Endothelial cell of umbilical vein (primary cell): ENCODE measurements at places on chromosomes 5 and 9. TPM values are rescaled to one million over a fixed set of nuclear protein-coding genes. Genes with fewer than 3 reads are reported as not detected.
A peak's percentile ranks its signal among the peaks of the same experiment; 100 is the strongest.

Gene FRMPD1
- total RNA-seq: not detected in 2 replicates

Gene OR13C9
- total RNA-seq: not detected in 2 replicates

Gene EDIL3
- total RNA-seq: 28.8 and 41.2 TPM in 2 replicates

Gene FCN1
- not detected in 2 replicates for total RNA-seq

Gene SMIM32
- not detected in 2 replicates for total RNA-seq

Gene RNF224
- total RNA-seq: not detected in 2 replicates

Gene FOXD4L4
- total RNA-seq: 0.15 and 0.39 TPM in 2 replicates

Gene BAAT
- total RNA-seq: not detected in 2 replicates

Gene SLC23A1
- total RNA-seq: not detected in 2 replicates

Gene DOCK2
- total RNA-seq: 0.62 and 4.8 TPM in 2 replicates

GRCh38 chr9:17018540-17019196 is 116.2 kb upstream of the CNTLN start:
- no peak overlapping the region for H3K27ac ChIP-seq
- no peak for DNase-seq
- H3K27me3 ChIP-seq: peaks cover 6% of the 10 kb centered on the region
- H3K4me1 ChIP-seq: no peaks in the 10 kb centered on the region
- no peaks in the 10 kb centered on the region for H3K36me3 ChIP-seq

GRCh38 chr9:34378376-34379060 is 1.8 kb upstream of the MYORG start:
- no peak for DNase-seq
- H3K4me3 ChIP-seq: no peak overlapping the region
- peaks cover 11% of the 10 kb centered on the region for H3K4me1 ChIP-seq
- H3K27me3 ChIP-seq: no peaks in the 10 kb centered on the region

GRCh38 chr9:108582726-108583125 is 273.1 kb downstream of the ACTL7B start:
- H3K4me1 ChIP-seq: no peaks in the 10 kb centered on the region
- H3K27ac ChIP-seq: no peak overlapping the region
- no peak overlapping the region for H3K4me3 ChIP-seq
- DNase-seq: no peak
- H3K36me3 ChIP-seq: no peaks in the 10 kb centered on the region

- DNase-seq: no peak
- peak overlapping the region; percentile 93 for H3K27ac ChIP-seq
- peaks cover 50% of the 10 kb centered on the region for H3K4me1 ChIP-seq
Measured at GRCh38 chr5:72955143-72955767, 586 bp upstream of the FCHO2 start.

DNA sequence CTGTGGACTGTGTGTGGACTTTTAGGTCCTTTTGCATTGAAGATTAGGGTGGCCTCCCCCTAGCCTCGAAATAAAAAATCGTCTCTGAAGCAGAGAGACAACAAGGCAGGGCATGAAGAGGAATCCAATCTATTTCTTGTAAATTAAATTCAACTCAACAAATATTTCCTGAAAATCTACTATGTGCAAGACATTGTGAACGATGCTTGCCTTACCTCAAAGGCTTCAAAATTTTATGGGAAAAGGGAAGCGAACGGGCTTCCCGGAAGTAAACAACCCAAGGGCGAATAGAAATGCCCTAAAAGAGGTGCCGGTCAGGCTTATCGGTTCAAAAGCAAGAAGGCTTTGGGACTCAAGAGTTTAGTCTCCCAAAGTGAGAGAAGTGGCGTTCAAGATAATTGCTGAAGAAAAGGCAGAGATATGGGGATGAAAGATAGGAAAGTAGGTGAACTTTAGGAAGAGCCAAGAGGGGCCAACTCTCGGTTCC is 525 bp downstream of the KIF24 start:
- peaks cover 8% of the 10 kb centered on the region for H3K4me1 ChIP-seq
- no peaks in the 10 kb centered on the region for H3K27me3 ChIP-seq
- no peak for DNase-seq
- no peaks in the 10 kb centered on the region for H3K36me3 ChIP-seq
- H3K4me3 ChIP-seq: peak overlapping the region; percentile 51

- H3K4me3 ChIP-seq: no peak overlapping the region
- no peak overlapping the region for H3K27ac ChIP-seq
- H3K4me1 ChIP-seq: no peaks in the 10 kb centered on the region
- no peaks in the 10 kb centered on the region for H3K36me3 ChIP-seq
Measured at GRCh38 chr5:88653471-88653870, 229.5 kb downstream of the MEF2C start.

GRCh38 chr5:160435532-160435931 is 13.9 kb downstream of the PTTG1 start:
- DNase-seq: no peak
- no peak overlapping the region for H3K4me3 ChIP-seq
- H3K27me3 ChIP-seq: peaks cover 6% of the 10 kb centered on the region
- H3K27ac ChIP-seq: no peak overlapping the region

DNA sequence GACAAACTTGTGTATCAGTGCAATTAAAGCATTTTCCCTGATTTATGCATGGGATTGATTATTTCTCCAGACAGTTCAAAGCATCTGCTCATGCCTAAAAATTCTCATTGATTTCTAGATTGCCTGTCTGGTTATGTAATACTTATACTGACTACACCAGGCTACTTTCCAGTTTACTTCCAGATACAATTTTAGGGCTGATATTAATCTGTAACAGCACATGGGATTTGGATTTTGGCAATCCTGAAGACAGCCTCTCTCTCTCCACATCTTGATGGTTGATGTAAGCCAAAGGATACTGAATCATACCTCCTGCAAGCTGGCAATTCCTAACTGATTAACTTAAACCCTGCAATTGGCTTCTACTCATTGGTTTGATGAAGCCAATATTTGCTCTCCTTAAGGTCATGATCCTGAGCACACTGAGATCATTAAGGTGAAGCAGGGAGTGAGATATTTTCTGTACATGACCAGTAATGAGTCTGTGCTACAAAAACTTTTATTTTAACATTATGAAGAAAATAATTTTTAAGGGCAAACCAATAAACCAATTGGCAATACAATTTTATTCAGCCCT is 25.7 kb upstream of the FBXL7 start:
- H3K4me3 ChIP-seq: no peak overlapping the region
- peaks cover 8% of the 10 kb centered on the region for H3K27me3 ChIP-seq
- DNase-seq: no peak
- no peaks in the 10 kb centered on the region for H3K4me1 ChIP-seq
- no peak overlapping the region for H3K27ac ChIP-seq

DNA sequence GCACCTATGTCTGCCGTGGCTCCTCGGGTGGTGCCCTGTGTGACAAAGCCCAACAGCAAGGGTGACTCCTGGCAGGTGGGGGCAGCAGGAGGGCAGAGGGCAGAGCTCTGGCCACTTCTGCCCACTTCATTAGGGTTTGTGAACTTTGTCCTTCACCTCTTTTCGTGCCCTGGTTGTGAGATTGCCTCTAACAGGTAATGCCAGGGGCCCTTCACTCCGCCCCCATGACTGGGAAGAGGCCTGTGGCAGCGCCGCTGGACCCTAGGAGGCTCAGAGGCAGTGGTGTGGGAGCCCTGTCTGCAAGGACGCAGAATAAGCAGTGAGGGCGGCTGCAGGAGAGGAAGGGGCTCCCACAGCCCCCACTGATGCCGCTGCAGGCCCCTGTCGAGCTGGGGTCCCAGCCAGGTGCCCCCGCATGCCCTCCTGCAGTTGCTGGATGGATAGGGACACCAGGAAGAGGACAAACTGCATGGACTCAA is 108.7 kb upstream of the LMX1B start:
- H3K27me3 ChIP-seq: no peaks in the 10 kb centered on the region
- DNase-seq: no peak
- no peak overlapping the region for H3K4me3 ChIP-seq

GRCh38 chr5:17269201-17269600 is 51.8 kb downstream of the BASP1 start:
- no peak for DNase-seq
- no peak overlapping the region for H3K27ac ChIP-seq
- H3K36me3 ChIP-seq: peaks cover 1% of the 10 kb centered on the region
- H3K27me3 ChIP-seq: no peaks in the 10 kb centered on the region

- peaks cover 6% of the 10 kb centered on the region for H3K36me3 ChIP-seq
- no peak overlapping the region for H3K4me3 ChIP-seq
- peaks cover 4% of the 10 kb centered on the region for H3K4me1 ChIP-seq
- H3K27me3 ChIP-seq: no peaks in the 10 kb centered on the region
Measured at GRCh38 chr5:65813174-65813573, 91.2 kb downstream of the NLN start.

GRCh38 chr5:115573133-115573532 is 28.6 kb upstream of the FEM1C start:
- H3K4me3 ChIP-seq: no peak overlapping the region
- H3K36me3 ChIP-seq: no peaks in the 10 kb centered on the region
- H3K27ac ChIP-seq: no peak overlapping the region
- peak; percentile 55 for DNase-seq
- no peaks in the 10 kb centered on the region for H3K27me3 ChIP-seq

DNA sequence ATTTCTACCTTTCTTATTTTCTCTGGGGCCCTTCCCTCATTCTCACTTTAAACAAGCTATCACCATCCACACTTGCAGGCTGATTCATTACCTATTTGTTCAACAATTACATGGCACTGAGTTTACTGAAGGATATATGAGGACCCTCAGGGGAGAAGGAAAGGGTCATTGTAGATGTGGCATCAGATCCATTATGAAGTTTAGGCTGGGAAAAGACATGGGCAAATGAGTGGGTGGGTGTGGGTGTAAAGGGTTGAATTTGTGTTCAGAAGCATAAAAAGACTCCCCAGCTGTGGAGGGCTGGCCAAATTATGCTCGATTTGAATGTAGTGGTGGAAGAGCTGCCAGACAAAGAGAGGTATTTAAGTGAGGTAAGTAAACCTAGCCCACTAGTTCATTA is 55.9 kb upstream of the MTAP start:
- DNase-seq: no peak
- no peaks in the 10 kb centered on the region for H3K4me1 ChIP-seq
- no peaks in the 10 kb centered on the region for H3K36me3 ChIP-seq
- H3K4me3 ChIP-seq: no peak overlapping the region
- peaks cover 24% of the 10 kb centered on the region for H3K27me3 ChIP-seq
- no peak overlapping the region for H3K27ac ChIP-seq

DNA sequence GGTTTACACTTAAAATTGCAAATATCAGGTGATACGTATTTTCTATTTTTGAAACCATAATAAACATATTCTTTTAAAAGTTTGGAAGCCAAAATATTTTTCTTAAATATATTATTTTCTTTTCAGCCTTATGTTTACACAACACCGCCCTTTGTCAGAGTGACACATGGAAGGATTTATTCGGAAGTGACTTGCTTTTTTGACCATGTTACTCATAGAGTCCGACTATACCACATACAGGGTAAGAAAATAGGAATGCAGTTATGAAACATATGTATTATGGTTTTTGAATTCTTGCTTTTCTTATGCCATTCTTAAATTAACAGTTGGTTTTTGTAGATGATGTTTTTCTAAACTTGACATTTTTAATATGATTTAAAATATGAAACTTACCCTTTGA is 133.9 kb downstream of the MAN2A1 start:
- no peaks in the 10 kb centered on the region for H3K27me3 ChIP-seq
- no peak overlapping the region for H3K4me3 ChIP-seq
- no peak overlapping the region for H3K27ac ChIP-seq
- no peak for DNase-seq
- peaks cover 2% of the 10 kb centered on the region for H3K36me3 ChIP-seq
- H3K4me1 ChIP-seq: no peaks in the 10 kb centered on the region

- no peak overlapping the region for H3K27ac ChIP-seq
- H3K36me3 ChIP-seq: no peaks in the 10 kb centered on the region
- no peak overlapping the region for H3K4me3 ChIP-seq
- DNase-seq: no peak
Measured at GRCh38 chr5:57642066-57642465, 159.5 kb upstream of the ACTBL2 start.

GRCh38 chr9:35689542-35690293 is at the start of gene TPM2:
Gene TPM2 (minus strand): TSS chr9:35689925. CDS start chr9:35689817, 108 bp downstream.
- peaks cover 28% of the 10 kb centered on the region for H3K4me1 ChIP-seq
- peak within 1 kb of the TSS; percentile 50 for H3K27ac ChIP-seq
- H3K4me3 ChIP-seq: peak within 1 kb of the TSS; percentile 70
- peaks cover 11% of the 10 kb centered on the region for H3K36me3 ChIP-seq
- DNase-seq: peak; percentile 70

DNA sequence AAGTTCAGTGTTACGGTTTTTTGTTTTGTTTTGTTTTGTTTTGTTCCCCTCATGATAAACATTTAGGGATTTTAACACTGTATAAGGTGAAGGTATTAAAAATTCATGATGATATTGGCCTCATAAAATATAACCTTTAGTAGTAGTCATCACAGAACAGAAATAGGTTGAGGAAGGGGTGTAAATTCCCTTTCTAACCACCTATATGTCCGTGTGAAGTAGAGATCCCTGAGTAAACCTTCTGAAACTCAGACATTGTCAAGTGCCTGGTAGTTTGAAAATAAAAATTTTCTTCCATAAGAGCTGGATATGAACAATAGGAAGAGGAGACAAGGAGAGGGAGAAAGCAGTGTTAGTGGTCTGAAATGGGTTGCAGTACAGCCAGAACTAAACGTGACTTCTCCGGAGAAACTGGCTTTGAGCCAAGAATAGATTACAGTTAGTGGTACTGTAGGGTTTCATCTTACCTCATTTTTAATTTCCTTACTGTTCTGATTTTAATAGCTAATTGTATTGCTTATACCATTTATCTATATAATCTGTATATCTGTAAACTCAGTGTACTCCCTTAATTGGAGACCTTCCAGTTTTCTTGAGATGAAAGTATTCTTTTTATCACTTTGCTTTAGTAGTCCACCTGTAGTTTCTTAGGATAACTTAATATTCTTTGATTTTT is 18.3 kb downstream of the UGCG start:
- peak; percentile 44 for DNase-seq
- no peak overlapping the region for H3K27ac ChIP-seq
- H3K4me3 ChIP-seq: no peak overlapping the region

- no peaks in the 10 kb centered on the region for H3K4me1 ChIP-seq
- H3K27me3 ChIP-seq: peaks cover 3% of the 10 kb centered on the region
- no peak overlapping the region for H3K27ac ChIP-seq
Measured at GRCh38 chr5:95414451-95414850, 23.3 kb downstream of the FAM81B start.

DNA sequence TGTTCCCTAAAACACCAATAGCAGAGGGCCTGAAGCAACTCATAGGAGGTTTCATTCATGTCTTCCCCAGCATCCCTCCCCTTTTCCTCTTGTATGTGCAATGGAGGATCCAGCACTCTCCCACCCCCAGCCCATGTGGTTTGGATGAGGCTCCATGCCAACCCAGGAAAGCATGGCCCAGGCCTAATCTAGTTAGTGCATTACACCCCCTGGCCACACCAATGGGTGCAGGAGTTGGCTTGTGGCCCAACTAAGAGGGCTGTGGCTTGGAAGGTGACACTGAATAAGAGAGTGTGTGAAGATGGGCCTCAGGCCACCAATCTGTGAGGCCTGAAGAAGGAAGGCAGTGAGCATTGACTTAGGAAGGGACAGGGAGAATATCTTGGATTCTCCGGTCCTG is 70.8 kb upstream of the SMIM23 start:
- H3K27me3 ChIP-seq: peaks cover 14% of the 10 kb centered on the region
- no peaks in the 10 kb centered on the region for H3K4me1 ChIP-seq
- no peak for DNase-seq
- no peak overlapping the region for H3K27ac ChIP-seq
- no peak overlapping the region for H3K4me3 ChIP-seq
- H3K36me3 ChIP-seq: no peaks in the 10 kb centered on the region

GRCh38 chr9:136255166-136255538 is 9.5 kb upstream of the QSOX2 start:
- DNase-seq: no peak
- H3K27me3 ChIP-seq: peaks cover 2% of the 10 kb centered on the region

GRCh38 chr9:113340011-113340699 is at the start of gene WDR31:
Gene WDR31 (minus strand): TSS chr9:113340275. CDS start chr9:113332022, 8,253 bp downstream.
- no peaks in the 10 kb centered on the region for H3K36me3 ChIP-seq
- peak within 1 kb of the TSS; percentile 20 for H3K27ac ChIP-seq
- peaks cover 8% of the 10 kb centered on the region for H3K4me1 ChIP-seq
- H3K27me3 ChIP-seq: no peaks in the 10 kb centered on the region
- DNase-seq: peak; percentile 93
- H3K4me3 ChIP-seq: peak within 1 kb of the TSS; percentile 90
